ENCODE measurements at places on chromosomes 12 and 14.

- DNase-seq = no peak
Measured at GRCh38 chr14:95849761-95850160, 26.9 kb upstream of the TUNAR start.

GRCh38 chr14:100467939-100468338 is 119.3 kb downstream of the BEGAIN start:
- DNase-seq = no peak

- DNase-seq = no peak
Measured at GRCh38 chr12:10365696-10366405, 24.0 kb downstream of the KLRK1 start.

DNA sequence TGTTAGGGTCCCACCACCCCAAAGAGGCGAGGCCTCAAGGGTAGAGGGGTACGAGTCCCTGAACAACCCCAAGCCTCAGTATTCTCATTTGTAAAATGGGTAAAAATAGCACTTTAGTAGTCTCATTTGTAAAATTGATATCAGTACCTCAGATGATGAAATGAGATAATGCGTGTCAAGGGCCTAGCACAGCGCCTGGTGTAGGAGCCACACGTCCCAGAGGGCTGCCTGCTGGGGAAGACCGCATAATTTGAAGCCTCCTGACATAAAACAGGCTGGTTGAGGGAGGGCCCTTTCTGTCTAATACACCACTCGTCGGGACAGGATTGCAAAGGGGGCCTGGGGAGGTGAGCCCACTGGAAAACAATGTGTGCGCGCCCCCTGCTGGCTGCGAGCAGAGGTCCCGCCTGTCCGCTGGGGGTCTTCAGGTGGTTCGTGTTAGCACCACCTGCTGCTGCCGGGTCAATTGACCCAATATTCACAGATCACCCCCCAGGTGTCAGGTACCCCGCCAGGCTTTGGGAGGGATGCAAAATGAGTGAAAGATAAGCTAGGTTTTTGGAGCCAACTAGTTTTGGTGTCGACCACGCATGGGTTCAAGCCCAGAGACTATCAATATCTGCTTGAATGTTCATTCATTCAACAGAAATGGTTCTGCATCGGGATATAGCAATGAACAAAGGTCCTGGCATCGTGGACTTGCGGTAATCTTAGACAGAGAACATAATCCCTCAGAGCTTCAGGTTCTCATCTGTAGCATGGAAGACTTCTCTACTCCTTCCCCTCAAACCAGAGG is 24.7 kb upstream of the IRF2BPL start:
- DNase-seq = peak; percentile 78

DNA sequence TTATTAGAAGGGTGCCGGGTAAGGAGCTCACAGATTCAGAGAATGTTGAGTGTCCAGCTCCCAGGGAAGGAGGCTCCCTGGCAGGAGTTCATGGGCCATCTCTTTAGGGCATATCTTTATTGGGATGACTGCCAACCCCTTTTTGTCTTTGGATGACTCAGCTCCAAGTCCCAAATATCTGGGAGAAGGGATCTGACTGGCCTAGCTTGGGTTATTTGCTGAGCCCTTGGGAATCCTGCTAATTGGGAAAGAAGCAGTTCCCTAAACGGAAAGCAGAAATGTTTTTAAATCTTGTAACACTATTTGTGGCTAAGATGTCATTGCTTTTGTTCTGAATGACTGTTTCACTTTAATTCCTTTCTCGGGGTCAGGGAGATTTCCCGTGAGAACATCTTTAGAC is 12.6 kb downstream of the DDX55 start:
- no peak for DNase-seq

GRCh38 chr12:28051516-28052354 is 79.2 kb upstream of the PTHLH start:
- DNase-seq = no peak

GRCh38 chr12:71799106-71799505 is 40.5 kb upstream of the TBC1D15 start:
- DNase-seq = no peak

GRCh38 chr14:52538623-52539022 is 13.7 kb downstream of the TXNDC16 start:
- DNase-seq = no peak

DNA sequence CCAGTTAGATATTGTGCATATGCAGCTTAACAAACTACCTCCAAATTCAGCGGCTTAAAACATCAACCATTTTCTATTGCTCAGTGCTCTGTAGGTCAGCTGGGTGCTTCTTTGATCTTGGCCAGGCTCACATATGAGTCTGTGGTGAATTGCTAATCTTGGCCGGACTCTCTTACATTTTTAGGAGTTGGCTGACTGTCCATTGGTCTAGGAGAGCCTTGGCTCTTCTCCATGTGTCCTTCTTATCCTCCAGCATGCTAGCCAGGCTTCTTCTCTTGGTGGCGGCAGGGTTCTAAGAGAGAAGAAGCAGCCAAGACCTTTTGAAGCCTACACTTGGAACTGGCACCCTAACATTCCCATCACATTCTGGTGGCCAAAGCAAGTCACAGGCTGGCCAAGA is 174.3 kb upstream of the PWP1 start:
- DNase-seq = no peak

GRCh38 chr12:98296462-98297079 is 218.8 kb upstream of the TMPO start:
- DNase-seq = no peak

GRCh38 chr14:106069804-106070625 is 543.6 kb downstream of the TMEM121 start:
- no peak for DNase-seq

- DNase-seq = no peak
Measured at GRCh38 chr12:55760663-55761062, 17.7 kb downstream of the GDF11 start.

GRCh38 chr12:80184926-80185325 is 85.6 kb downstream of the OTOGL start:
- no peak for DNase-seq

DNA sequence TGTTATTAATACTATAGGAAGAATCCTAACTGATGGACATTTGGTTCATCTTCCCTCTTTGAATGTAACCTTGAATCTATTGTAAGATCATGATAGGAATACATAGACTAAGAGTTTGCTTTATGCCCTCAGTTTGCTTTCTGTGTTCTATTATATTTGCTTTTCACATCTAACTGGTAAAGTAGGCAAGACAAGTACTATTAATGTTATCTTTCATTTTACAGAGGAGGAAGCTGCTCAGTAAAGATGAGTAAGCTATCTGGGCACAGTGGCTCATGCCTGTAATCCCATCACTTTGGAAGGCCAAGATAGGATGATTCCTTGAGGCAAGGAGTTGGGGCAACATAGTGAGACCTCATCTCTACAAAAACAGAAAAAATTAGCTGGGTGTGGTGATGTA is 103.0 kb downstream of the TMTC2 start:
- DNase-seq = no peak

DNA sequence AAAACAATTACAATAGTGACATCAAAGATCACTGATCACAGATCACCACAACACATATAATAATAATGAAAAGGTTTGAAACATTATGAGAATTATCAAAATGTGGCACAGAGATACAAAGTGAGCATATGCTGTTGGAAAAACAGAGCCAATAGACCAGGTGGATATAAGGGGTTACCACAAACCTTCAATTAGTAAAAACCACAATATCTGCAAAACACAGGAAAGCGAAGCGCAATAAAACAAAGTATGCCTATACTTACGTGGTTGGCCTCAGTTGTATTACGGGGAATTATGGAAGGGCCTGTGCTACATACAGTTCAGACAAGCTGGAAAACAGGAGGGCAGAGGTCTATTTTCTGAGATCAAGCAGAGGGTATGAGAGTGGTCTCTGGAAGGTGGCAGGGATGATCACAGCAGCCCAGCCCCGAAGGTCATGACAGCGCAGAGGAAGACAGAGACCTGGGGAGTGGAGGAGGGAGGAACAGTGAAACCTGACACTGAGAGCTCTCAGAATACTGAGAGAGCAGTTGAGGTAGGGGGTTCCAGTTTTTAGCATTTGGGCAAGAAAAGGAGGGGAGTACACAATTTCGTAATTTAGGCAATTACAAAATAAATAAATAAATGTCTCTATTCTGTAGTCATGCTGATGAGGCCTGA is 41.3 kb downstream of the IFNG start:
- peak; percentile 82 for DNase-seq

- no peak for DNase-seq
Measured at GRCh38 chr12:5310151-5310550, 121.8 kb upstream of the NTF3 start.

DNA sequence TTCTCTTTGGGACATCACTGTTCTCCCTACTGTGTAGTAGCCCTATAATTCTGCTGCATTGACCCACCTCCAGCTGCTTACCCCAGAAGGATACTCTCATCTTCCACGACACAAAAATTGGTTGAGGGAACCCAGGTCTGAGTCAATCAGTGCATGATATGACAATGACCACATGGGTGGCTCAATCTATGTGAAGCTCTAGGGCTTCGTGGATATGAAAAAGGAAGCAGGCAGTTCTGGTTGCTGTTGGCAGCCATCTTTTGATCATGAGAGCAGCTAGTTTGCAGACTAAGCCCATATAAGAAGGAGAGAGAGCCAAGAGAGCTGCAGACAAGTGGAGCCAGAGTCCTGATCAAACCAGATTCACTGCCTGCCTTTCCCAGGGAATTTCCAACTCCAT is 57.9 kb downstream of the AVPR1A start:
- DNase-seq = no peak

DNA sequence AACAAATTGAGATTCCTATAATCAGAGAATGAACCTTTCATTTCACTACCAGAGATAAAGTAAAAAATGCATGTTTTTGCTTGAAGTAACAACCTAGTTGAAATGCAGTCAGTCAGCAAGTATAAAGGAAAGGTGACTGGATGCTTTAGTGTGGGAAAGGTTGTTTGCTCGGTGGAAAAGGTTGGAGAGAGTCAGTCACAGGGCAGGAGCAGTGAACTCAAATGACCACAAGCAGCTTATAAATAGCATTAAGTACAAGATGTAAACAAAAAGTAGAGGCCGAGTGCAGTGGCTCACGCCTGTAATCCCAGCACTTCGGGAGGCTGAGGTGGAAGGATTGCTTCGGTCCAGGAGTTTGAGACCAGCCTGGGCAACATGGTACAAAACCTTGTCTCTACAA is 98.1 kb upstream of the FGD4 start:
- DNase-seq = no peak

GRCh38 chr12:1575408-1576401 is 18.7 kb downstream of the FBXL14 start:
- DNase-seq = no peak

- no peak for DNase-seq
Measured at GRCh38 chr12:56677680-56678079, 10.4 kb downstream of the PTGES3 start.

DNA sequence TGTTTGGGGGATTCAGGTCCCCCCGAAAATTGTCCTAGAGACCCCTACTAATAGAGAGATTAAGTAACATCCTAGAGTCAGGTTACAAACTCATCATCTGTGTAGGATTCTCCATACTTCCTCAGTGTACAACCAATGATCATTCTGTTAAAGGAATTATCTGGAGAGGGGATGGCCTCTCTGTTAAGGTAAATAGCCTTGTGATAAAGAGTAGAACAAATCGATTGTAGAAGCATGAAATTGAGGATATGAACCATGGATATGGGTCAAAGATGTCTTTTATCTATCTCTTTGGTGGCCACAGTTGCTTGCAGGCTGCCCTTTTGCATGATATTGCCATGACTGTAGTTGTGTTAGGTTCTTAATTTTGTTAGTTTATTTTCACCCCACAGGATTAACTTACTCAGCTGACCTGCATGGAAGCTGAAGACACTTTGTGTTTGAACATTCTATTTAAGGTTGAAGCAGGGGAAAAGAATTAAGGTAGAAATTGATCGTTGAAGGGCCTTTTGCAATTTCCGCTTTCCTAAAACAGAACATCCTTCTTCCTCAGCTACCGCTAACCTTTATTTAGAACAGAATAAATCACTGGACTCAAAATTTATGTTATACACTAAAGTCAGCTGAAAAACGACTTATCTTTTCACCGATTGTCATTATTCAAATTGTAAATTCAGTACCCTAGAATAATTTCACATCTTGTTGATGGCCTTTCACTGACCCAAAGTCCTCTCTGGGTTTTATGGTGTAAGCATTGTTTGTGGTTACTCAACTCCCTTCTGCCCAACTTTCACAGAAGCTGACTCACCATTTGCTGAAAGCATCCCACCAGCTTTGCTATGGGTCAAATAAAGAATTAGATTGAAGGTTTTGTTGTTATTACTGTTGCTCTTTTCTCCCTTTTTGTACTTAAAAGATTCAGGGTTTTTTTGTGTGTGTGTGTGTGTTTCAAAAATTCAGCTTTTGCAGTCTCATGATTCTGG is 52.3 kb downstream of the IRAK3 start:
- no peak for DNase-seq

GRCh38 chr12:90741611-90742010 is 213.4 kb downstream of the CCER1 start:
- DNase-seq = no peak

- no peak for DNase-seq
Measured at GRCh38 chr12:54697851-54698250, 49.7 kb upstream of the DCD start.

DNA sequence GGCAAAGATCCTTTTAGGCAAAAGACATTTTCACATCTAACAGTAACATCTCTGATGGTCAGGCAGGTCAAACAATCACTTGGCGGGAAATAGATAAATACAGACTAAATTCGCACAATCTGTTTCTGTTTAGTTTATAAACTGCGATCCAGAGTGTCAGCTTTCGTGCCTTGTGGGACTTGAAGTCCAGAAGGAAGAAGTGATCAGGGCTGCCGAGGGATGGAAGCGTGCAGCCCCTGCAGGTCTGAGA is 245 bp upstream of the BRMS1L start:
- DNase-seq = no peak

DNA sequence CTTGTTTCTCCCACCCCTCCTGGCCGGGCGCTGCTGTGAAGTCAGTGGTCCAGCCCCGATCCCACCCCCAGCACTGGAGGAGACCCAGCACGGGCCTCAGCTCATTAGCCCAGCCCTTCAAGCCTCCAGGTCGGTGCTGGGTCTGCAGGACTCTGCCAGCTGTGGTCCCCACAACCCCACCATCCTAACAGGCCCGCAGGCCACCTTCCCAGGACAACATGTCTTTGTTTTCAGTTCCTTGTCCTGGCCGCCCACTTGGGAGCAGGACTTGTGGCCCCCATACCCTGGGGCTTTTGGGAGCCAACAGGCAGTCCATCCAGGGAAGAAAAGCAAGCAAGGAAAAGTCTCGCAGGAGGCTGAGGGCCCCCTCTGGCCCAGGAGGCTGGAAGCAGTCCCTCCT is 60.0 kb downstream of the HRK start:
- DNase-seq = no peak

DNA sequence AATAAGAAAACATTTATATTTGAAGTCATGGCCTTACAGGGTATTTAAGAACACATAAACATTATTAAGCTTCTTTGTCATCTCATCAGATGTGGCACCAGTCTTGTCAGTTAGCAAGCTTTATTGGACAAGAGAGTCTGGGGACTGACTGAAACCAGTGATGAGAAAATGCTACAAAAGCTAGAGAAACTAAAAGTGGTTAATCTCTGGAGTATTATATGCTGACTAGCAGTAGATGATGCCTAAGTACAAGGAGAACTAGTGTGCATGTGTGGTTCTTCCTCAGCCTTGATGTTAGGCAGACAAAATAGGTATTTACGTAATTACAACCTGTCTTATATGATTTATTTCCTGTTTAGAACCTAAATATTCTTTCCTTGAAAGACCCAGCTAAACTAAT is 176.5 kb downstream of the CPNE8 start:
- DNase-seq = no peak
